Effector CD4-positive, alpha-beta T cell (primary cell): ENCODE measurements at places on chromosomes 16 and 17.

DNA sequence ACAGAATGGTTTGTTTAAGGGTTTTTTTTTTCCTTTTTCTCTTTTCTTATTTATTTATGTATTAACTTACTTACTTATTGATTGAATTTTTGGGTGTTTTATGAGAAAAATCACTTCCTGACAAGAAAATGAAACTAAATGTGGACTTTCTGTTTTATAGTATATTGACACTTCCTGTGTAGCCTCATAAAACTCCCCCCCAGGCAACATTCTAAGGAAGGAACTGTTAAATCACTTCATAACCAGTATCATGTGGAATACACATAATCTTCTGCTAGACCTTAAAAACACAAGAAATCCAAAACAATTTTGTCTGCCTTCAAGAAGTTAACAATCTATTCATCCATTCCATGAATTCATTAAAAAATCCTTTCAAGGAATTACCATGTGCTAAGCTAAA, 164.1 kb upstream of the TOM1L1 start:
- DNase-seq: no peak

GRCh38 chr17:79024901-79025737, 1.1 kb downstream of the C1QTNF1 start:
- DNase-seq: no peak

GRCh38 chr17:12664894-12665262, 812 bp upstream of the MYOCD start:
- no peak for DNase-seq

- DNase-seq: peak; percentile 8
These were observed 188.2 kb downstream of the FTO start for GRCh38 chr16:53892155-53892554.

DNA sequence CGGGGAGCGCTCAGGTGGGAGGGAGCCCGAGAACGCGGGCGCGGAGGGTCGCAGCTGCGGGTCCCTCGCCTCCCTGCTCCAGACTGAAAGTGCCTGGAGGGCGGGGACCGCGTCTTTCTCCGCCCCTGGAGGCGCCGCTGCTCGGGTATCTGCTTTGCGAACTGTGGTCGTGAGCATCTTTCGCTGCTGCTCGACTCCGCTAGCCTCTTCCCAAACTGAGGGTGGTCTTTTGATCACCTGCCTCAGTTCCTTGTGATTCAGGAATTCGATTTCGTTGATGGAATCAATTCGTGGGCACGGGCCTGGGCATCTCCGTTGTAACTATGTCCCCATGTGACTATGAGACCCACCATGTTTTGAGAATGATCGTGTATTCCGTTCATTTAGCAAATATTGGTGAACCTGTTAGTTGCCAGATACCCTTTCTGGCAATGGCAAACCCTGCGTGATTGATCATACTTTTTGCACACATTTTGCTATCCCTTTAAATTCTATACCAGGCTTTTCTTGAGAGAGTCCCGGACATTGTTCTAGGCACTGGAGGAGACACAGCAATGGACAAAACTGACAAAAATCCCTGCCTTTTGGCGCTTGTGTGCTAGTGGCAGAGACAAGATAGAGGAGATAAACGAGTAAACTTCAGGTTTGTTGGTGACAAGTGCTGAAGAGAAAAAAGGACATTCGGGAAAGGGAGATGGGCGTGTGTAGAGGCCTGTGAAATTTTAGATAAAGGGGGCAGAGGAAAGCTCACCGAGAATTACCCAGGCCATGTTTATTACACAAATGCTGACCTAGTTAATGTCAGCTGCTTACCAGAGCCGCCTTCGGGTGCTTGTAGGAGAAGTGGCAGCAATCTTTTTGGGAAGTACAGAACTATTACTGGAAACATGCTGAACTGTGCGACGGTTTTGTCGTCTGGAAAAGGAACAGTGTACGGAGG, 948 bp downstream of the UTP18 start:
- no peak for DNase-seq

GRCh38 chr16:86634292-86634691, 55.9 kb downstream of the FOXL1 start:
- DNase-seq: no peak

GRCh38 chr17:83149029-83149725, 69.8 kb downstream of the METRNL start:
- DNase-seq: no peak

DNA sequence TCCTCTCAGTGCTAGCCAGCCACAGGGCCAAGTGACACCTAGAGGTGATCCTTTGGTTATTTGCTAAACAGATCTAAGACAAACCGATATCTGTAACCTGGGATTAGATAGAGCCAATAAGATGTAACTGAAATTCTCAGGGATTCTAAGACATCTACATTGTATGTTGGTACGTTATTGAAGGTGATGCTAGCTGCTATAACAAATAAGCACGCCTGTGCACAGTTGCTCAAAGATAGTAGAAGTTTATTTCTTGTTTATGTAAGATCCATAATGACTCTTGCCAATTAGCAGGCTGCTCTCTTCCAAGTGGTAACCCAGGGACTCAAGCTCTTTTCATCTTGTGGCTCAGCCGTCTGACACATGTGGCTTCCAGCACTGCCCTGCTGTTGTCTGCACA, 370.3 kb downstream of the WWOX start:
- DNase-seq: no peak

DNA sequence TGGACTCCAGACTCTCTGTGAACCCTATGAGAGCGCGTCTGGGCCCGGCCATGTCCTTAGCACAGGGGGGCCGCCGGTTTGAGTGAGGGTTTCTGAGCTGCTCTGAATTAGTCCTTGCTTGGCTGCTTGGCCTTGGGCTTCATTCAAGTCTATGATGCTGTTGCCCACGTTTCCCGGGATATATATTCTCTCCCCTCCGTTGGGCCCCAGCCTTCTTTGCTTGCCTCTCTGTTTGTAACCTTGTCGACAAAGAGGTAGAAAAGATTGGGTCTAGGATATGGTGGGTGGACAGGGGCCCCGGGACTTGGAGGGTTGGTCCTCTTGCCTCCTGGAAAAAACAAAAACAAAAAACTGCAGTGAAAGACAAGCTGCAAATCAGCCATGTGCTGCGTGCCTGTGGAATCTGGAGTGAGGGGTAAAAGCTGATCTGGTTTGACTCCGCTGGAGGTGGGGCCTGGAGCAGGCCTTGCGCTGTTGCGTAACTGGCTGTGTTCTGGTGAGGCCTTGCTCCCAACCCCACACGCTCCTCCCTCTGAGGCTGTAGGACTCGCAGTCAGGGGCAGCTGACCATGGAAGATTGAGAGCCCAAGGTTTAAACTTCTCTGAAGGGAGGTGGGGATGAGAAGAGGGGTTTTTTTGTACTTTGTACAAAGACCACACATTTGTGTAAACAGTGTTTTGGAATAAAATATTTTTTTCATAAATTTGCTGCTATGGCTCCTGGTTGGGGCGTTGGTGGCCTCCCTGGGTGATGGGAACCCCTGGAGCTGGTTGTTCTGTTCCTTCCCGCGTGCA, 23.1 kb downstream of the STAT5A start:
- DNase-seq: no peak

GRCh38 chr16:84607694-84608093, 10.2 kb downstream of the COTL1 start:
- no peak for DNase-seq

DNA sequence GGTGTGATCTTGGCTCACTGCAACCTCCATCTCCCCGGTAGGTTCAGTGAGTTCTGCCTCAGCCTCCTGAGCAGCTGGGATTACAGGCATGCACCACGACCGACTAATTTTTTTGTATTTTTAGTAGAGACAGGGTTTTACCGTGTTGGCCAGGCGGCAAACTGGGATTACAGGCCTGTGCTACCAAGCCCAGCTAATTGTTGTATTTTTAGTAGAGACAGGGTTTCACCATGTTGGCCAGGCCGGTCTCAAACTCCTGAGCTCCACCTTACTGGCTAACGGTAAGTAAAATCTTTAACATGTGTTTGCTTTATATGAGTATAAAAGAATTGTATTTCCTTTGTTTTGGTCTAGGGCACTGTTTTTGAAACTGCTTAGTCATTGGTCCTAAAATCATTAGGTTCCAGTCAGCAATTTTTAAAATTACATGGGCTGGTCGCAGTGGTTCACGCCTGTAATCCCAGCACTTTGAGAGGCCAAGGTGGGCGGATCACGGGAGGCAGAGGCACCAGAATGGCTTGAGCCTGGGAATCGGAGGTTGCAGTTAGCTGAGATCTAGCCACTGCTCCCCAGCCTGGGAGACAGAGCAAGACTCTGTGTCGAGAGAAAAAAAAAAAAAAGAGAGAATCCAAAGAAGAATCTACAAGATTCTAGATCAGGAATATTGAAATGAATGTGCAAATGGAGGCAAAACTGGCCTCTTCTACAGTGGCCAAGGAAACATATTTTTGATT, 3.6 kb downstream of the FLYWCH1 start:
- no peak for DNase-seq

- DNase-seq: no peak
These were observed 141.6 kb downstream of the HS3ST2 start for GRCh38 chr16:22955461-22956070.

GRCh38 chr16:50400312-50400966, 31.7 kb upstream of the BRD7 start:
- no peak for DNase-seq

DNA sequence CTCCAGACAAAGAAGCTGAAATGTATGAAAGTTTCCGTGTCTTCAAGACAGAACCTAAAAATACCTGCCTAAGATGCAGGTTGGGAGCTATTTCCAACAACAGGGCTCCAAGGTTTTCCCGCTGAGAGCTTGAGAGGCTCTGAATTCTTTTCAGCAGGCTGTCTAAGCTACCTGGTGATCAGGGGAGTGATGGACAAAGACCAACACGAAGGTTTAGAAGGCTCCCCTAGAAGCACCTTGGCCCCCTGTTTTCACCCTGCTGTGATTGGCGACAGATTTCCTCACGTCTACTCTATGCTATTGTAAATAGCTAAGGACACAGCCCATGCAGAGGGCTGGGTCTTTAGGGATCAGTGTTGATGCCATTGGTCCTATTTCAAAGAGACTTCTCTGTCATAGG, 275.2 kb upstream of the SALL1 start:
- no peak for DNase-seq

GRCh38 chr16:49693445-49693844, 162.5 kb downstream of the ZNF423 start:
- DNase-seq: no peak

DNA sequence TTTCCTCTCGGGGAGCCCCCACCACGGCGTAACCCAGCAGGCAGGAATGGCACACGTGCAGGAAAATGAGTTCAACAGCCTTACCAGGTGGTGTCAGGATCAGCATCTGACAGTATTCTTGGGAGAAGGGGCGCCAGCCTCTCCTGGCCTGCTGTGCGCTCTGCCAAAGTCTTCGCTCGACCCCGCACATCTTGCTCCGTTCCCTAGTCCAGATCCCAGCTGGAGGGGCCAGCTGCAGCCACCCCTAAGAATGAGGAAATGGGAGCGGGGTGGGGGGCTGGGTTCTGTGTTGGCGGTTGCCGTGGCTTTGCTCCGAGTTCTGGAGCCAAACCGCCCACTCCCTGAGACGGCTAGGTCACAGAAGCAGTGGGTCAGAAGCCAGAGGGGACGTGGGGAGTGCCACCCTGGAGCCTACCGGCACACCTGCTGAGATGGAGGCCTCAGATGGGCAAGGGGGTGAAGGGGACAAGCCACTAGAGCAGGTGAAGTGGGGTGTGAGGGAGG, at the start of gene CHCT1:
Gene CHCT1 (plus strand): TSS at position 328 of the 504 bp plus-strand sequence. CDS start 104 bp downstream, at position 432.
- no peak for DNase-seq

- no peak for DNase-seq
These were observed 9.3 kb downstream of the YWHAE start for GRCh38 chr17:1390432-1391367.

- DNase-seq: no peak
These were observed 149.3 kb downstream of the IRF8 start for GRCh38 chr16:86048221-86048620.

GRCh38 chr16:82533189-82533588, 93.6 kb upstream of the CDH13 start:
- DNase-seq: no peak

DNA sequence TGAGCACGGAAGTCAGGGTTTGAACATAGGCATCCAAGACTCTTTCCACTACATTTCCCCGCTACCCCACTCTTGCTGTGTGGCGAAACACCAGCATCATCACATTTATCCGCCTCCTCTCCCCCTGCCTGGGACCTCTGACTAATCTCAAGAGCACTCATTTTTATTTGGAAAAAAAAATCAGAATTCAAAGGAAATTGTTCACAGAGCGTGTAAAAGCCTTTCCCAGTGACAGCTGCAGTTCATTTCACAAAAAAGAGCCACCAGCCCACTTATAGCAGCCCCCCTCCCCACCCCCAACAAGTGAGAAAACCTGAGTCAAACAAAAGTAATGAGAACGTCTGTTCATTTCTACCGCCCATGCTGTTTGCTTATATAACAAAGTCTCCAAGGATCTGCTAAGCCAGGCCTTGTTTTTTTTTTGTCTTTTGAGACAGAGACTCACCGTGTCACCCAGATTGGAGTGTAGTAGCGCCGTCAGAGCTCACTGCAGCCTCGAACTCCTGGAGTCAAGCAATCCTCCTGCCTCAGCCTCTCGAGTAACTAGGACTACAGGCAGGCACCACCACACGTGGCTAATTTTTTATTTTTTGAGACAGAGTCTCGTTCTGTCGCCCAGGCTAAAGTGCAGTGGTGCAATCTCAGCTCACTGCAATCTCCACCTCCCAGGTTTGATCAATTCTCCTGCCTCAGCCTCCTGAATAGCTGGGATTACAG, 48.3 kb upstream of the HAPSTR1 start:
- DNase-seq: no peak

DNA sequence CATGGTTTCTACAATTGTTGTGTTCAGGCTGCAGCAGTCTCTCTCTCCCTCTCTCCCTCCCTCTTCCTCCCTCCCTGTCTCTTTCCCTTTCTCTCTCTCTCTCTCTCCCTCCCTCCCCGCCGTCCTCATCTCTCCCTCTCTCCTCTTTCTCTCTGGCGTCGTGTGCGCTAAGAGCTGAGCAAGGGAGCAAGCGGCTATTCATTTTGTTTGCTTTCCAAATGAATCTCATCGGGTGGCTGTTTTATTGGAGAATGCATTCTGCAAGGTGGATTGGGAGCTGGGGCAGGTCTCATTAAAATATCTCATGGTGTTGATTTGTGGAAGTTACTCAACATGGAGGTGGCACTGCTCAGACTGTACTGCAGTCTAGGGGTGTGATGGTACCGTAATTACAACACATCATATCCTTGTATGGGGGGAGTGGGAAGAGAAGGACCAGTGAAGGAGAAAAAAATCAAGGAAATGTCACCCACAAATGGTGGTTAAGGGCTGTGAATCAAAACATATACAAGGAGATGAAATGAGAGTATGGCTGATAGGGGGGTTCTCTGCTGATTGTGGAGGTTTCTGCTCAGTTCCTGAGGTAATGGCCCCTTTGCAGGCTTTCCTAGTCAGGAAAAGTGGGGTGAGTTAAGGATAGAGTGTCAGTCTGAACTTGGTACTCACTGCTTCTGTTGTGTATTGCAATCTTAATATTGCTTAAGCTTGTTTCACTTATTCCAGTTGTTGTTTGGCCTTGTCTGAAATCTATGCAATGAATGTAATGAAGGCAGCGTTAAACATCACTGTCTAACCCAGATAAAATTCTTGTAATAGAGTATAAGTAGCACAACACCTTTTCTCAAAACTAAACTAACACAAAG, 2.7 kb downstream of the MSL1 start:
- no peak for DNase-seq

DNA sequence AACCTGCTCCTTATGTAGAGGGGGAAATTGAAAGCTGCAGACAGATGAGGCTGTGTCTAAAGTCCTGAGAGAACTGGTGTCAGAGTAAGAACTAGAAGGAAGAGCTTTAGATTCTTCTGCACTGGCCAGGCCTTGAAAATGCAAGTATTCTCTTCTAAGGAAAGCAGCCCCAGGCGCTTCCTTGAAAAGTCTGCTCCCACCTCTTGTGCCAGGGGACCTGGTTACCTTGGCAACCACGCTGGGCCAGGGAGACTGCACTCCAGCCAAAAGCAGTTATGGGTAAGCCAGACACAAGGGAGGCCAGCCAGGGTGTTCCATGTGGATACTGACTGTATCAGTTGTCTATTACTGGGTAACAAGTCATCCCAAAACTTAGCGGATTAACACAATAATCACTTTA, 228.6 kb upstream of the SDK2 start:
- no peak for DNase-seq
